H4 (cell line): ENCODE measurements at places on chromosomes 4 and X.

DNA sequence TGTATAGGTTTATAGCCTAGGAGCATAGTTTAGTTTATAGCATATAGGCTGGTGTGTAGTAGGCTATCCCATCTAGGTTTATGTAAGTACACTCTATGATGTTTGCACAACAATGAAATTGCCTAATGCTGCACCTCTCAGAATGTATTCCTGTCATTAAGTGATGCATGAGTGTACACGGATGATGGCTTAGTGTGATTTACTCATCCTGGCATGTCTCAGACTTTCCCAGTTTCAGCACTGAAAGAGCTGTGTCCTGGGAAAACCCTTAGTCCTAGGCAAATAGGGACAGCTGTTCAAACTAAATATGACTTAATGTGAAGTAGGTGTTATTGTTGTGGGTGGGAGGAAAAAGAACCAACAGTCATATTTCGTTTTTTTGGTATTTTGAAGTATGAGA is 264.9 kb upstream of the MAGEB18 start:
- DNase-seq, result no peak

DNA sequence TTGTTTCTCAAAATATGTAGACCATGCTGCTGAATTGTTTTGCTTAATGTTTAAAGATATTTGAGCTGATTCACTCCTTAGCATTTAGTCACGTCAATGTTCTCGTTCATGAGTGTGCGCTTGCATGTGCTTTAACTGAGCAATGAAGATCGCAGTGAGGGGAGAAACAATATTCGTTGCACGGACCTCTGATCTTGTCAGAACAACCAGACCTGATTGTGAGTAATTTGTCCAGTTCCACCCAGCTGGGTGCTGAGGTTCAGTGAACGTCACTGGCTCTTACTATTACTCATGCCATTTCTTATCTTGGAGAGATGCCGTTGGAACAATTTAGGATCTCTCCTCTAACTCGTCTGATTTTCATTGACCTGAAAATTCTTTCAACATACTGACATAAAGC is 15.0 kb upstream of the PRKX start:
- peak; percentile 9 for DNase-seq

- DNase-seq, result no peak
Measured at GRCh38 chr4:134650461-134650860, 448.9 kb upstream of the PABPC4L start.

GRCh38 chrX:129981200-129981553 is 1.3 kb upstream of the BCORL1 start:
- no peak for DNase-seq

- DNase-seq, result no peak
Measured at GRCh38 chr4:40848940-40849339, 99.2 kb downstream of the NSUN7 start.

DNA sequence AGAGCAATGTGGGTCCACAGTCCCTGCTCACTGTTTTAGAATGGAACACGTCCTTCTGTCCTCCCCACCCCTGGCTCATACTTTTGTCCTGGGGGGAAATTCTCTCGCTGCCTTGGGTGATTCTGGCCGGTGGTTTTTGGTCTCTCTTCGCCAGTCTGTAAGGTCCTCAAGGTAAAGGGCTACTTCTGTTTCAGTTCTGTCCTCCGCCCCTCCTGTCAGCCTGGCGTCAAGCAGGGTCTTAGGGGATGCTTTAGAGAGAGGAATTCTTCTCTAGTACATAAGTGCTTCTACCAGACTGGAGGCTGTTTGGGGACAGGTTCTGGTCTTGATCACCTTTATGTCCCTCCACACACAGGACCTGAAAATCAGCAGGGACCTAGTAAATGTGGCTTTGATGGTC is 617 bp upstream of the MRFAP1L1 start:
- no peak for DNase-seq

- DNase-seq, result no peak
Measured at GRCh38 chrX:103776546-103776945, at the start of gene PLP1. Gene PLP1 (plus strand): TSS chrX:103776840. CDS start chrX:103776996, 156 bp downstream.

DNA sequence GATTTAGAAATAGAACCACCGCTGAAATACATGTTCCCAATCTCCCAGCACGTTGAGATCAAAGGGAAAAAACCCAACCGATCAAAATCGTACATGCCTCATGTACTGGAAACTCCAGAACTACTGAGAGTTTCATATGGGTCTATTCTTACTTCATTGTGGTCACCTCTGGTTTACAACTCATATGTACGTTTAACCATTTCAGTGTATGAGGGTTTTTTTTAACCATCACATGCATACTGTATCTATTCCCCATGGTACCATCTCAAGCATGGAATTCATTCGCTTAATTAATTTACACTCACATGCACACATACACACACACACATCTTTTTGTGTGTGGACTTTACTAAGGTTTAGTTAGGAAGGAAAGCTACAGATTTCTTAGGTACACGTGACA is 46.0 kb upstream of the CLNK start:
- no peak for DNase-seq
